Suprapubic skin (tissue), 4 donors: ENCODE measurements at places on chromosomes 13 and 19.

- no peak for DNase-seq
These were observed at the start of gene AZU1 for GRCh38 chr19:827710-828321. TSS of gene AZU1 (plus strand) at chr19:827837. CDS start at chr19:827847, 10 bp downstream.

GRCh38 chr13:29926098-29926476 lies 75.7 kb upstream of the UBL3 start:
- no peak for DNase-seq

DNA sequence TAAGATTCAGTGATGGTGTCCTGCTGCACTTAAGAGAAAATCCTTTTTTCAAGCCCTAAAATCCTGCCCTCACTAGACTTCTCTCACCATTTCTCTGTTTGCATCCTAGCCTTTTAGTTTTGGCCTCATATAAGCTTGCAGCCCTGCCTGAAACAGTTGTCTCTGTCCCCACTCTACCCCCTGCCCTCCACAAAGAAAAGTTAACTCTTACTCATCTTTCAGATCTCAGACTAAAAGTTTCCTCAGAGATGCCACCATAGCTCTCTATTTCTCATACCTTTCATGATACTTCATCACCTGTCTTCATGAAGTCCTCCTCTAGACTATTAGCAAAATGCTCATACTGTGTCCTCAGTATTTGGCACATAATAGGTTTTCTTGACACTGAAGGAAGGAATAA lies 33.1 kb downstream of the ITM2B start:
- no peak for DNase-seq

GRCh38 chr13:68715651-68716050 lies 1392.0 kb upstream of the ATXN8OS start:
- DNase-seq: no peak

GRCh38 chr19:8320564-8321066 lies 560 bp downstream of the NDUFA7 start:
- DNase-seq: no peak

DNA sequence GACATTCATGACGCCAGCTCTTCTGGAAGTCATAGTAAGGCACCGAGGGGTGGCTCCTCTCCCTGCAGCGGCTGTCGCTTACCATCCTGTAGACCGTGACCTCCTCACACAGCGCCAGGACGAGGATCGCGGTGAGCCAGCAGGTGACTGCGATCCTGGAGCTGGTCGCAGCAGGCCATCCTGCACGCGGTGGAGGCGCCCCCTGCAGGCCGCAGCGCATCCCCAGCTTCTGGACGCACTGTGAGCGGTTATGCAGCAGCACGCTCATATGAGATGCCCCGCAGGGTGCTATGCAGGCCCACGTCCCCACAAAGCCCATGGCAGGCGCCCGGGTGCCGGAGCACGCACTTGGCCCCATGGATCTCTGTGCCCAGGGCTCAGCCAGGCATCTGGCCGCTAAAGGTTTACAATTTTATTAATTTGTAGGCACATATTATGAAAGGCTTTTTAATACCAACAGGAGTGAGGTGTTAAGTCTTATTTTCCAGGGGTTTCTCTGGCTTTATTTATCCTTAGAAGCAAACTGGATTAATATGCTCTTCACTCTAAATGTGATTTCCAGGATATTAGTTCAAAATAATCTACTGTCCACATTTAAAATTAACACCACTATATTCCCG lies 35.6 kb upstream of the PSPC1 start:
- no peak for DNase-seq

GRCh38 chr13:60757501-60758215 lies 360.6 kb downstream of the TDRD3 start:
- DNase-seq: no peak

GRCh38 chr13:73940098-73940497 lies 194.1 kb downstream of the KLF12 start:
- no peak for DNase-seq

DNA sequence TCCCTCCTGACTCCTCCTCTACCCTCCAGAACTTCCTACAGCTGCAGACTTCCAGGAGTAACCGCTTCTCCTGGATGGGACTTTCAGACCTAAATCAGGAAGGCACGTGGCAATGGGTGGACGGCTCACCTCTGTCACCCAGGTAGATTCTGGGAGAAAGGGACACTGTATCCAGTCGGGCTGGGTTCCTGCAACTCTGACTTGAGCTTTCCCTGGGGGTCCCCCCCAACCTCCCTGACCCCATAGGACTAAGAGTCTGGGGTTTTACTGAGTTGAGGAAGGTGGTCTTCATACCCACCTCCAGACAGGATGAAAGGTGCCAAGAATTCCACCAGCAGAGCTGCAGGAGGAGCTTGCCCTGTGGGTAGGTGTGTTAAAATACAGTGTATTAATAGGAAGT lies 4.4 kb downstream of the CLEC4M start:
- DNase-seq: no peak
